ENCODE measurements at places on chromosomes 3 and 15.

DNA sequence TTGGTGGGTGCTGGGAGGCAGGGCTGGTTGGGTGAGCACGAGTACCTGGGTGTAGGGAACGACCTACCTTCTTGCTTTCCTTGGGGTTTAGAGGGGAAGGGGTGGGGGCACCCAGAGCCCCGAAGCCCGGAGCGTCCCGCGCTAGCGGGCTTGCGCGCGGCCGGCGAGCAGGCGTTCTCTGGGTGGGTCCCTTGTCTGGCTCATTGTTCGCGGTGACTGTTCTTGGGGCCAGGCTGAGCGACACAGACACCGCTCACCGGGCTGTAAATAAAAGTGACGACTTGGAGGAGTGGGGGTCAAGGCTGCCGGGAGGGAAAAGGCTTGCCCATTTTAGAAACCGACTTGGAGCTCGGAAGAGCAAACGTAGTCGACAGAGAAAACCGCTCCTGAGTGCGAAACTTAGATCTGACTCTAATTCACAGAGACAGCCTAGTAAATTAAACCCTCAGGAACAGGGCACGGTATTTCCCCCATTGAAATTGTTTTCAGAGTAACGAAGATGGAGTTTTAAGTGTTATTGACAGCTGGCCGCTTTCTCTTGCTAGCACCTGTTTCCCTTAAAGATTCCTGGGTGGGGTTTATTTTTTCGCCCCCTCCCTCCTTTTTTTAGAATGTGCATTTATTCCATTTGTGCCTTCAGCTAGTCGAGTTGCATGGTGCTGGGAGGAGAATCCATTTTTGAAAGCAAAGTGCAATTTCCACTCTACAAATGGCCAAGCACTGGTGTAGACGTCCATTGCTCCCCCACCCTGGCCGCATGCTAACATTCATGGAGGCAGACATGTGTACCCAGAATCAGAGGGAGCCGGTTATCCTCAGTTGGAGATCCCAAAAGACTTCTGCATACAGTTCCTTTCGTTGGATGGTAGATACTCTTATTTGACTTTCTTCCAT, 532.1 kb upstream of the SEMA6D start:
- peak; percentile 8 for DNase-seq

GRCh38 chr3:72171463-72171881, 386.5 kb upstream of the PROK2 start:
- no peak for DNase-seq

DNA sequence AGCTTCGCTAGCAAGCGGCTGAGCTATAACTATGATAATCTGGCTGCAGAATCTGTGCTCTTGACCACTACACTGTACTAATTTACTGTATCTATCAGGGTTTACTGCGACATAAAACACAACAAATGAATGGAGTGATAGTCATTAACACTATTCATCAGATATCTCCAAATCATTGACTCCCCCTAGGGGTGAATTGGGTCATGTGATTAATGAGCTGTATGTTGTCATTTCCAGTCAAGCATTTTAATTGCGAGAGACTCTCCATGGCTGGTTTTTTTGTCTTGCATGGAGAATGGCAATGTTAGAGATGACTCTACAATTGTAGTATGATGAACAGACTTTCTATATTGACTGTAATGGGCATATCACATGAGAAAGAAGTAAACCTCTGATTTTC, 10.5 kb upstream of the TM4SF18 start:
- no peak for DNase-seq

GRCh38 chr3:56173601-56174000, 294.7 kb downstream of the ERC2 start:
- DNase-seq, result no peak

- no peak for DNase-seq
These were observed 23.8 kb downstream of the RAB11A start for GRCh38 chr15:65893060-65893459.

DNA sequence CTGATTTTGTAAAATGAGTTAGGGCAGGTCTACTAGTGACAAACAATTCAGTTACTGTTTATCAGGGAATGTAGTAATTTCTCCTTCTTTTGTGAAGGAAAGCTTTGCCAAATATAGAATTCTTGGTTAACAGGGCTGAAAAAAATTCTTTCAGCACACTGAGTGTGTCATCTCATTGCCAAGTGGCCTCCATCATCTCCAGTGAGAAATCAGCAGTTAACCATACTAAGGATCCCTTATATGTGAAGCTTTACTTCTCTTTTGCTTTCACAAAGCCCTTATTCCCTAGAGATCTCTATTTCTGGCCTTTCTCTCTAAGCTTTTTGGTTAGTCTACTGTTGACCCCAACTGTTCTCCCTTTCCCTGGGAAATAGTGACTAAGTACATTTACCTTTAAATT, 269.1 kb downstream of the SCAPER start:
- DNase-seq, result no peak

- DNase-seq, result no peak
These were observed 224.4 kb downstream of the THRB start for GRCh38 chr3:24270204-24270691.

Data from hepatic stellate cell (primary cell).